ENCODE measurements at places on chromosomes 12 and 14.
A peak's percentile ranks its signal among the peaks of the same experiment; 100 is the strongest.

- no peak for DNase-seq
These were observed 94.7 kb downstream of the SLC5A8 start for GRCh38 chr12:101115326-101115725.

- peak; percentile 7 for DNase-seq
These were observed 384.9 kb downstream of the SOX5 start for GRCh38 chr12:23564451-23565152.

DNA sequence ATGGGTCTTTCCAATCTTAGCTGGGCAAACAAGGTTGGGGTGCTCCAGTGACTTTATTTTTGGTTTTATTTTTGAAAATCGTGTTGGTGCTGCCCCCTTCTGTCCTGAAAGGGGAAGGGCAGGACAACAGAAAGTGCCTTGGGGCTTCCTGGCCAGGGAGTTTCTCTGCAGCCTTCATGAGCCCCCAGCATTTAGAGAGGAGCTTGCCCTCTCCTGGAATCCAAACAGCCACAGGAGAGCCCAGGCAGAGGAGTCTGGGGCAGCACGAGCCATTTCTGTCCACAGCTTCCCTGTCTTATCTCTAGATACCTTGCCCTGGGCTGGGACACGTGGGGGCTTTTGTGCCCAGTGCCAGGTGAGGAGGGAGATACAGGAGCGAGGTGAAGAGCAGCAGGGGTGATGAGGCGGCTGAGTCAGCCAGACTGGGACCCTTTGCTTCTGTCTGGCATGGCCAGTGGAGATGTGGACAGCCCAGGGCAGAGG lies 4.4 kb upstream of the C1RL start:
- DNase-seq, result peak; percentile 2

DNA sequence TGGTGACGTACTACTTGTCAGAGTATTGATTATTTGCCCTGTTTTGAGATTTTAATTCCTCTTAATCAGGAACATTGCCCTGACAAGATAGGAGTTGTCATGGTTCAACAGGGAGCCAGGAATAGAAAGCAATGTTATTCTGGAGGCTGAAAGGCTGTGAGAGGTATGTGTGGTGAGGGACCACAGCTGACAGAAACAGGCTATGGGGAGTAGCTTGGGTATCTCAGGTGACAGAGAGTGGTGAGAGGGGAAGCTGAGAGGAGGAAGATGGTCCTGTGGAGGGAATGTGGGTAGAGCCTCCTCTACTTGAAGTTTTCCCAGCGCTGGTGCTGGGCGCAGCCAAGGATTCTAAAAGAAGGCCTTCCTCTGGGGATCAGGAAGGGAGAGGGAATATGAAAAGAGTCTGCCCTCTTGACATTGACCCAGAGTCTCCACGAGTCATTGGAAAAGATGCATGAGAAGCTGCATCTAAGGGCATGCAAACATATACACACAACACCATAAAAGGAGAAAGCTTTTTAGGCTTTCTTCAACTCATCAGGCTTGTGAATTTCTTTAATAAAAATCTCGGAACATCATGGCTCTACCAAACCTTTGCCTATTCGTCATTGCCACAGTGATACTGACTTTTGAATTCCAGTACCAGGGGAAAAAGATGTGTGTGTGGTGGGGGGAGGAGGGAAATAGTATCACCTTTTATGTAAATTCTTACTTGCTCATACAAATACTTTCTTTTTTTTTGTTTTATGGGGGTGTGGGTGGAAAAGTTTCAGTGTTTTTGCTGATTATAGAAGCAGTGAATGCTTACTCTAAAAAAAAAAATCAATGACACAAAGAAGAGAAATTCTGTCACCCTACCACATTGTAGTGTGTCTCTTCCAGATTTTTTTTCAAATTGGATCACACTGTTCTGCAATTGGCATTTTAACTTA lies 39.9 kb upstream of the DHRS7 start:
- DNase-seq, result no peak

GRCh38 chr14:91119556-91120311 lies 5.9 kb downstream of the DGLUCY start:
- DNase-seq, result no peak

DNA sequence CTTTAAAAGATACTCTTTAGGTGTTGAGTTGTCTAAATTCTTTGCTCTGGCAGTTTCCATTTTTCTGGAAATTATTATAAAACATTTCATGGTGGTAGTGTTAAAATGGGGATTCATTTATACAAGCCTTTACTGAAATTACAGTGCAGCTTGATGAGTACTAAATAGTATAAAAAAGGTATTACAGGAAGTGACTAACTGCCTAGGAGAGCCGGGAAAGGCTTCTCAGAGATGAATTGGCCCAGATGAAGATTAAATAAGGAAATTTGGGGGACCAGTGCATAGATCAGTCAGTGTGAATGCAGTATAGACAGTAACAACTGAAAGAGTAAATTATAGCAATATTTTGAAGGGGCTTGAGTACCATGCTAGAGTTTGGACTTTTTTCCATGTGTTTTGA lies 7.5 kb downstream of the PSMA6 start:
- DNase-seq, result no peak

- DNase-seq, result no peak
These were observed 70.4 kb upstream of the PTPRQ start for GRCh38 chr12:80373666-80374065.

GRCh38 chr14:53491884-53492277 lies 338.8 kb upstream of the DDHD1 start:
- DNase-seq, result no peak

DNA sequence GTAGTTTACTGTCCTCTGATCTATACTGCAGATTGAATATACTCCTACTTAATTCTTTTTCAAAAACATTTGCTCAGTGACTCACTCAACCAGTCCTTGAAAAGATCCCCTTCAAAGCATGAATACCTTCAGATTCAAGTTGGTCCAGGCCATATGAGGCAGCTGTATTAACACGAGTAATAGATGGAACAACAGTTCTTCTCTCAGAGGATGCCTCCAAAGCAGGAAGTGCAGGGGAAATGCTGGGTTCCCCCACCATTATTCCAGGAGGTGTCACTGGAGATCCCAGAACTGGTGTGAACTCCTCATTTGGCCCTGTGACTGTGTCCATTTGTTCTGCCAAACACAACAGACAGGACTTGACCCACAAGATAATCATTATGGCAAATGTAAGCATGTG lies 20.6 kb downstream of the ARMH4 start:
- no peak for DNase-seq

DNA sequence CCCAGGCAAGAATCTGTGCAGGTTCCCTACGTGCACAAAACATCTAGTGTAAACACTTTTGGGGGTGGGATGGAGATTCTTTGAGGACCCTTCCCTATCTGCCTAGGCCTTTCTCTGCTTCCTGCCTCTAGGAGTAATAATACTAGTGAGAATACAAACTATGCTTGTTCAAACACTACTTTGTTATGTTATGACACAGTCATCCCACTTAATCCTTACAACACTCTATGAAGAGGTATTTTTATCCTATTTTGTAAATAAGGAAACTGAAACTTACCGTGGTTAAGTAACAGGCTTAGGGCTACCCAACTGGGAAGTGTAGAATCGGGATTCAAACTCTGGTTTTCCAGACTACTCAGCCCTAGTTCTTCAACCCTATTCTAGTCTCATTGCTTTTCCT lies 96.5 kb downstream of the KCNA5 start:
- no peak for DNase-seq

DNA sequence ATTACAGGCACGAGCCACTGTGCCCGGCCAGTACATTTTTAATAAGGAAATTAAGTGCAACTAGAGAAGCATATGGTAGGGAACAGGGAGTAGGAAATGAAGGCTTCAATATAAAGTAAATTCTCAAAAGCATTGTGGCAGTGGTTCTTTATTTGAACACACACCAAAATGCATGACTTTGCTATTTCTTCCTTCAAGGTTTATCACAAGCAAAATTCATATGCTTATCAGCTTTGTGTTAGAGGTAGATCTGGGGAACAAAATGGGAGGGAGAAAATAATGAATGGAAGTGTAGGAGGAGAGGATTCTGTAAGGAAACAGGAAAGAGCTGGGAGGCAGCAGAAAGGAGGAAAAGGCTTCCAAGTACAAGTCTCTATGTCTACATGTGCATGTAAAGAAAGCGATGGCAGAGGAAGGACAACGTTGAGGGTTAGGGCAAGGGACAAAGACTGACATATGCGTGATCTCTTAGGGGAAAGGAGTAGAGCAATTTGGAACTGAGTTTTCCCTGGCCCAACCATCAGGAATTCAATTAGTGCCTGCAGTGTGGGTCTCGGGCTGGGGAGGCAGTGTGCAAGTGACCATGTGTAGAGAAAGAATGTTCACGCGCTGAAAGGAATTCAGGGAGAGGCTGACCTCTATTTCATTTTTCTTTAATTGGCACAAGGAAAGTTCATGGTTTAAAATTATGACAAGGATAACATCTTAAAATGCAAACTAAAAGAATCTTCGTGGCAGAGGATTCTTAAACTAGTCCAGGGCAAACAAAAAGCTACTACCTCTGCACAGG lies 22.9 kb upstream of the RASSF8 start:
- DNase-seq, result no peak

DNA sequence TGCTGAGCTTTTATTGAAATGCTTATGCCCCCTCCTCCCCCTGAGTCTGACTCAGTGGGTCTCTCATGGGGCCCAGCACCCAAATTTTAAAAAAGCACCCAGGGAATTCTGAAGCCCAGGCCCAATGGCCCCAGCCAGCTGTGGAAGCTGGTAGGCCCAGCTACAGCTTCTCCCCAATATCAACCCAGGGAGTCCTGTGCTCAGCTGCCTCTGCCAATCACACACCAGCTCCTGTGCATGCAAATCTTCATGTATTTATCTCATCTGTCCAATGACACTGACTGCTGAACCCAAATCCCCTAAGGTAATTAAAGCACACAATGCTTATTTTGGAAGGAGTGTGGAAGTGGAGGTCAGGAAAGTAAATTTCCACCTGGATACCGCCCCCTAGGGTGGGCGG lies 76.3 kb downstream of the CCDC88C start:
- no peak for DNase-seq

DNA sequence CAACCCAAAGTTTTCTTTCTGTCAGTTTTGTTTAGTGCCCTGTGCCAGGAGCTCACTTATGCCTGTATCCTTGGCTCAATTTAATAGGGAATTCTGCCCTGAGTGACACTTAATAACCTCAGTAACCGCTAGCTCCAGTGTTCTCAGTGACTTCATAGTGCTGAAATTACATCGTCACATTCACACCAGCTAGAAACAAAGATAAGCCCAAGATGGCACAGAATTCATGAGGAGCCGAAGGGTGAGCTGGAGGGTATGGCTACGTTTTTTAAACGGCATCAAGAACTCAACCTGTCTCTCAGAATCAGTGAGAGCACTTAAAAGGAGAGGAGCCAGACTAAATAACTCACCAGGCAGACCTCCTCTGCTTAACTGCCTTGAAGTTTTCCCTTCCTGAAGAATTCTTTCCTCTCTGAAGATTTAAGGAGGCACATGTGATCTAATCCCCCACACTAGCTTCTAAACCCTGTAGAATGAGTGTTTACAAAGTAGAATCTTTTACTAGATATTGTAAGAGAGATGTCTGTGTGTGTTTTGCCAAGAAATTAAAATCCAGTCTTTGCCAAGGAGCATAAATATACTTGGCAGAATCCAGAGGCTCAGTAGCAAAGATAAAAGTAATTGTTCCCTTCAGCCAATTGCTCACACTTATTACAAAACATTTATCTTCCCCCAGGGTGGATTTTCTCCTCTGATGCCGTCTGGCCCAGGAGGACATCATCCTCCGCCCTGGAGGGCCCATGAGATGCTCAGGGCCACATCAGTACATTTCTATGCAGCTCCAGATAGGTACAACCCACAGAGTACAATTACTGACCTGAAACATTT lies 37.3 kb downstream of the PTGER2 start:
- DNase-seq, result no peak

DNA sequence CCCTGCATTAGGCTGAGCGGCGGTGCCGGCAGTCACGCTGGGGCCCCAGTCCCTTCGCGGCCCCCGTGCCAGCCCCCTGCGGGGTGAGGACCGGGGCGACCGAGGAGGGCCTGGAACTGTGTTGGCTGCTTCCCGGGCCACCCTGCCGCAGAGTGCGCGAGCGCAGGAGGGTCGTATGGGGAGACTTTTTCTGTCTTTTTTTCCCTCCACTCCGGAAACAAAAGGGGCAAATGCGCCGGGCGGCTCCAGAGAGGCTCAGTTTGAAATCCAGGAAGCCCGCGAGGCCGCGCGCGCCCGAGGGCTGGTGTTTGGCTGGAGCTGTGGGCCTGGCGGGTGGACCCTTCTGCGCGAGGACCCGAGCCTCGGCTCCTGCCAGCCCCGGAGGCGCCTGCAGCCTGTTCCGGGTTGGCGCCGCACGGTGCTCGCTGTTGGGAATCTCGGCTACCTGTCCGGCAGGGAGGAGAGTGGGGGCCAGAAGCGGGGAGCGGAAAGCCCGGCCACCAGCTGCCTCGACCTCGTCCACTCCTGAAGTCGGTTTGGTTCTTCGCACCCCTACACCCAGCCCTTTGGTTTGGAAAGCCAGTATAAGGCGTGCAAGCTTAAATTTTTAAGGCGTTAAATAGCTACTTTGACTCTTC lies 638 bp downstream of the PLEKHG3 start:
- peak; percentile 49 for DNase-seq

DNA sequence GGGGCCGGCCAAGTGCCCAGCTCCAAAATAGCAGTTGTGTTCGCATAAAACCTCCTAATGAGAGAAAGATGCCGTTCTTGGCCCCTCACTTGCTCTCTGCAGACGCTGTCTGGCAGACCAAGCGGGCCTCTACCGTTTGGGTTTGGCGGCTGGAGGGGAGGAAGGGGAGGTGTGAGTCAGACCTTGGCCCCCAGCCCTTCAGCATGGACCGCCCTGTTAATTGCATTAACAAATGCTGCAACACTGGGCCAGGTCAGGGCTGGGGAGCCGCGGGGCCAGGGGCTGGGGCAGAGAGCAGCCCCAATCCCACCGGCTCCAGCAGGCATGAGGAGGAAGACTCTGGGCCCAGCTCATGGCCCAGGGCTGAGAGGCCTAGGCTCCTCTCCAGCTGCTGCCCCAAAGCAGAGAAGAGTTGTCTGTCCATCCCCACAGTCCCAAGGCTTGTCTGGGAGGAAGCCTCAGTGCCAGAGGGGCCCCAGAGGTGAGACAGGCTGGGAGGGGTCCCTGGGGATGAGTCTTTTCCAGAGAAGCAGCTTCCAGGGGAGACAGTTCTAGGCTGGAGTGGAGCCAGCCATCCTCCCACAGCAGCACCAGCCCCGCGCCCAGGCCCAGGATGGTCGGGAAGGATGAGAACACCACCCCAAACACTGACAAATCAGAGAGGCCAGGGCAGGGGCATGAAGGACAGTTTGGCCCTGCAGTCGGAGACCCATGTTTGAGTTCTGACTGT lies 16.9 kb downstream of the LTBP2 start:
- no peak for DNase-seq

- no peak for DNase-seq
These were observed 340.4 kb downstream of the RAD51B start for GRCh38 chr14:68159701-68160633.

- DNase-seq, result no peak
These were observed 71.2 kb downstream of the SAMD4A start for GRCh38 chr14:54638135-54638446.

DNA sequence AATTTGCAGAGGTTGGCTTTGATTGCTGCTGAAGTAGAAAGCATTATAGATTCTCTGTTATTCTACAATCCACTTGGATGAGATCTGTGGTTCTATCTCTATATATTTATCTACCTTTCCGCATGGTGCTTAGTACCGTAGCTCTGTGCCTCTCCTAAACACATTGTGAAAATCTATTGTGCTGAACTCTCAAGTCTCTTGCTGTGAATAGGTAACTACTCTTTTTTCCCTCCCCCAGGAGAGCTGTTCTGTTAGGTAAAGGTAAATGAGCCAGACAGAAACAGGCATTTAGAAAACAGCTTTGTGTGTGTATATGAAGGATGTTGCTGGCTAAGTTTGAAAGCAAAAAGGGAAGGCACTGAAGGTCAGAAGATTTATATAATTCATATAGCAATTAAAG lies 112.6 kb downstream of the BRMS1L start:
- DNase-seq, result no peak

GRCh38 chr14:73754911-73755360 lies 40.8 kb upstream of the PNMA1 start:
- DNase-seq, result no peak
